Activated CD8-positive, alpha-beta memory T cell treated with anti-CD3 and anti-CD28 coated beads for 4 hours (primary cell): ENCODE measurements at places on chromosomes 1 and 21.

DNA sequence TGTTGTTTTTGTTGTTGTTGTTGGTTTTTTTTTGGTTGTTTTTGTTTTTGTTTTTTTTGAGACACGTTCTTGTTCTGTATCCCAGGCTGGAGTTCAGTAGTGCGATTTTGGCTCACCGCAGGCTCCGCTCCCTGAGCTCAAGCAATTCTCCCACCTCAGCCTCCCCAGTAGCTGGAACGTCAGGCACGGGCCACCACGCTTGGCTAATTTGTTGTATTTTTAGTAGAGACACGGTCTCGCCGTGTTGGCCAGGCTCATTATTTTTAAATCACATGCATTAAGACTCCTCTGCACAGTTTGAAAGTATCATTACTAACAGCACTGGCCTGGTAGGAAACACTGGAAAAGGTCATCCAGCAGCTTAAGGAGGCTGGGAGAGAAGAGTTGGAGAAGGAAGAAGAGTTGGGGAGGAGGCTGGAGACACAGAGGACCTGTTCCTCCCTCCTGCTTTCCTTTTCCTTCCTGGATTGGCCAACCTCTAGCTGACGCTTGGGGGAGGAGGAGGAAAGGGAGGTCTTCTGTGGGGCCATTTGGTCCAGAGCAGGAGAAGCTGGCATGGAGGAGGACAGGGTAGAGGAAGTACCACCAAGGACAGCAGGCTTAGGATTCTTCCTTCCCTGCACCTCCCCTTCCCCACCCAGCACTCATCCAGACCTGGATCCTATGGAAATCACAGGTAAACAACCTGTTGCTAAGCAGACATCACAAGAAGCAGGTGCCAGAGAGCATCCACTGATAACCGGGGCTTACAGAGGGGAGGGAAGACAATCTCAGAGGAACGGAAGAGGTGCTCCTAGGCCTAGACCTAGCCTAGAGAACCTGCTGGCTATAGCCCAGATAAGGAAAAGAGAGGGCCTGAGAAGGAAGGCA is 71.9 kb upstream of the GOLT1A start:
- no peak for DNase-seq

GRCh38 chr1:64975740-64976139 is 9.4 kb upstream of the JAK1 start:
- no peak for DNase-seq

GRCh38 chr1:93591676-93592550 is 89.7 kb downstream of the BCAR3 start:
- DNase-seq, result no peak

DNA sequence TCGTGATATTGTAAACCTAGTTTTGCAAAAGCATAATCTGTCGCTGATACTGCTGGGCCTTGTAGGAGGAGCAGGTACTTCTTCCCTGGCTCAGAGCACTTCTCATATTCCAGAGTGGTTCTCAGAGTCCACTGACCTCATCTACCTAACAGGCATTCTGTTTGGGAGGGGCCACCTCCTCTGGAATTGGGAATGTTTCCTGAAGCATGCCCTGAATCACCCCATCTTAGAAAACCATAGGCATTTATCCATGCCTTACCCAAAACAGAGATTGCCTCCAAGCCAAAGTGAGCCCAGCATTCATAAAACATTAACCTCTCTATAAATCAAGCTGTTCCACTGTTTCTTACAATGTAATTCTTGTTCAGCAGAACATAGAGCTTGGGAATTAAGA is 35.1 kb downstream of the SLC44A3 start:
- no peak for DNase-seq

- DNase-seq, result no peak
Observed at GRCh38 chr1:159152031-159152430, 19.4 kb upstream of the CADM3 start.

DNA sequence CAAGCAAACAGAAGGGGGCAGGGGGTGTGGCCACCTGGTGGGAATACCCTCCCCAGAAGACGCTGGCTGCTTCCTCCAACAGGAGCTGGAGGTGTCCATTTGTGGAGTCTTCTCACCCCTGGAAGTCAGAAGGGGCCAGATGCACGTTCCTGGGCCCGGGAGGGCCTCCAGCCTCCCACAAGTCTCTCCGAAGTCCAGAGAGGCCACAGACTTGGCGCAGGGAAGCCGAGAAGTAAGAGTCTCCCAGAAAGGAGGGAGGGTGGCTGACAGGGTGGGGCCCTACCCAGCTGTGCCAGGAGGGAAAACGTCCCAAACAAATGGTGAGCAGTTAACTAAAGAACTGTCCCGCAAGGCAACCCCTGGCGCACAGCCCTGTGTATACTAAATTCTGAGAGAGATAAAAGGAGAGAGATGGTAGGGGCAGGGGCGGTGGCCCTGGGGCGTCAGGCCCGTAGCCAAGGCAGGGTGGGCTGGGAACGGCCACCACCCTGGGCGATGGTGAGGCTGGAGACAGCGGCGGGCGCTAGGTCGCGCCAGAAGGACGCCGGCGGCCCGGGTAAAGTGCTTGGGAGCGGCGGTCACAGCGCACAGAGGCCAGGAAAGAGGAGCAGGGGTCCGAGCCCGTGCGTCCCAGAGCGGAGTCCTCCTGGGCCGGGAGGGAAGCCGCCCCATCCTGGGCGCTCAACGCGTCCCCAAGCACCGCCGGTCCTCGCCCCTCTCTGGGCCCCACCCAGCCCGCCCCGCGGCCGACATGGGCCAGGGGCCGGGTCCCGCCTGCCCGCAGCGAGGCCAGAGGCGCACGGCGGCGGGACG is 1.2 kb downstream of the CHD5 start:
- no peak for DNase-seq

DNA sequence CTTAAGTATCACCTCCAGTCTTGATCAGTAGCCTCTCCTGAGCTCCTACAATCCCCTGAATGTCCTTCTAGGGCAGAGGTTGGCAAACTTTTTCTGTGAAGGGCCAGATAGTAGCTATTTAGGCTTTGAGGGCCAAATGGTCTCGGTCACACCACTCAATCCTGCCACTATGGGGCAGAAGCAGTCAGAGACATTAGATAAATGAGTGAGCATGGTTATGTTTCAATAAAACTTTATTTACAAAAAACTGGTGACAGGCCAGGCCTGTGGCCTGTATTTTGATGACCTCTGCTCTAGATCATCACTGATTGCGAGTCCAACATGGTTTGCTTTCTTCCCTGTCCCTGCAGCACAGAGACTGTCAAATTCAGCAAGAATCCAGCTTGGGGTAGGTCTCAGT is 36.3 kb downstream of the LRP8 start:
- DNase-seq, result no peak

- DNase-seq, result no peak
Observed at GRCh38 chr1:204413170-204413535, 1.5 kb upstream of the PPP1R15B start.

GRCh38 chr1:22563671-22564602 is 648 bp downstream of the EPHA8 start:
- DNase-seq, result no peak

GRCh38 chr1:11308699-11309224 is 35.8 kb downstream of the UBIAD1 start:
- DNase-seq, result no peak

GRCh38 chr1:3126756-3127678 is 58.0 kb downstream of the PRDM16 start:
- DNase-seq, result no peak

- DNase-seq, result no peak
Observed at GRCh38 chr1:88801575-88802208, 89.7 kb downstream of the GTF2B start.

DNA sequence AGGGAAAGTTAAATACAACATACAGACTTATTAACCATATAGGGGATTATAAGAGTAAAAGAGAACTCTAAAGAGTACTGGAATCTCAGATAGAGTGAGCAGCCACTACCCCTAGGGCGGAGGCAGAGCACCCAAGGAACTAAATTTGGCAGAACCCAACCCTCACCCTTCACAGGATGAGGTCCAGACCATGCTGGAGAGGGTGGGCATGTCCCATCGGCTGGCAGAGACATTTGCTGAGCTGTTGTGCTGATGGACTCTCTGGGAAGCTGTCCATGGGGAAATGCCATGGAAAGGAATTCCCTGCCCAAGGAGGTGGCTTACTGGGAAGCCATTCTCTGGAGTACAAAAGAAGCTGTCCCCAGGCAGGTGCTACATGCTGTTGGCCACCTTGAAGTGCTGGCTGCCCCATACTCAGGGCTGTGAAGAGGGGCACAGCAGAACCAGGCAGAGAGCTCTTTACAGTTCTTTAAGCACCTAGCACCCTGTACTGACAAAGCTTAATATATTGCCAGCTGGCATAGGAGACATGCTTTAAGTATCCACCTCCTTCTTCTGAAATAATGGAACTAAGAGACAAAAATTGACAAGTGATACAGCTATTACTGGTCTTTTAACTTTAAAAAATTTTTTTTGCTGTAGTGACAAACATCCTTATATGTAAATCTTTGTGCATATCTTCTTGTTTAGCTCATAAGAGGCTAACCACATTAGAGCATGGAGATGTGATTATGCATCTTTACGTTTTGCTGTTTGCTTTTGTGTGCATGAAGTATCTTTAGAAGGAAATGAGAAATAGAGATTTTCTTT is 29.6 kb downstream of the TSNAX start:
- DNase-seq, result no peak

- no peak for DNase-seq
Observed at GRCh38 chr1:221822591-221822990, 80.7 kb upstream of the DUSP10 start.

DNA sequence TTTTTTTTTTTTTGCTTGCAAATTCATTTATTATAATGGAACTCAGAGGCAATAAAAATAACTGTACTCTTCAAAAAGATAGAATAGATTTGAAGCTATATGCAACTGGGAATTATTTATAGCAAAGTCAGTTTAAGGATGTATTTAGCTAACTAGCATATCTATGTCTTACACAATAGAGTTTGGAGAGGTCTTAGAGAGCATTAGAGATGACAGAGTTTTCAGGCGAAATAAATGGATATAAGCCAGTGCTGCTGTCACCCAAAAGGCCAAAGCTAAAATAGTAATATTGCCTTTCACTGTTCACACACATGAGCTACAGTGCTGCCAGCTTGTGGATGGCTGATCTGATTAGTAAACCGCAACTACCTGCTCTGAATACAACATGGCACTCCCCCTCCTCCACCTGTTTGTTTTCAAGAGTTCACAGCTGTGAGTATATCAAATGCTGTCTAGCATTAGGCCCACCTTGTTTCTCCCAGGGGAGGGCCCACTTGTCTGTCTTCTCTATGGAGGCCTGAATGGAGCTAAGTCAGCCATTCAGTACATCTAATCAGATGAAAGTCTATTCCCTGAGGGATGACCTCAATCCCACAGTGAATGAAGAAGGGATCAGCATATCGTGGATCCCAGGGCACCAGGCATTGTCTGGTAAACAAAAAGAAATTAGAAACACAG is 25.2 kb upstream of the SSX2IP start:
- DNase-seq, result no peak

DNA sequence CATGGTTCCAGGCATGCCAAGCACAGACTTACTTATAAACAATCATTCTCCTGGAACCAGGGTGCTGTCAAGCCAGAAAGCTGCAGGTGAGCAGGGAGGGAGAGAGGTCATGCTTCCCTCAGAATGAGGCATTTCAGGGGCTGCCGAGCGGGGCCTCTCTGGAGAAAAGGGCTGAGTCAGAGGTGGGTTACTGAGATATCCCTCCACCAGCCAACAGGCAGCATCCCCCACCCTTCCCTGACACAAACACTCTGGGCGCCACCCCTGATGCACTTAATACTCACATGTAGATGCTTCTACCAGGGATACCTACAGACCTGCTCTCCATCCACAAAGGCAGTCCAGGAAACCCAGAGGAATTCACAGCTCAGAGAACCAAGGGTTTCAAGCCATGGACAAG is 13.1 kb downstream of the STK40 start:
- DNase-seq, result no peak

GRCh38 chr1:119778886-119779560 is 10.3 kb upstream of the HMGCS2 start:
- DNase-seq, result no peak

- no peak for DNase-seq
Observed at GRCh38 chr1:86754265-86754974, 50.0 kb downstream of the SH3GLB1 start.

GRCh38 chr1:18556364-18556763 is 74.3 kb upstream of the PAX7 start:
- no peak for DNase-seq

GRCh38 chr1:2098839-2099785 is 48.9 kb downstream of the PRKCZ start:
- no peak for DNase-seq
